ENCODE measurements at places on chromosomes 2 and 18.

- DNase-seq: no peak
These were observed 326.4 kb downstream of the NR4A2 start for GRCh38 chr2:156005999-156006712.

DNA sequence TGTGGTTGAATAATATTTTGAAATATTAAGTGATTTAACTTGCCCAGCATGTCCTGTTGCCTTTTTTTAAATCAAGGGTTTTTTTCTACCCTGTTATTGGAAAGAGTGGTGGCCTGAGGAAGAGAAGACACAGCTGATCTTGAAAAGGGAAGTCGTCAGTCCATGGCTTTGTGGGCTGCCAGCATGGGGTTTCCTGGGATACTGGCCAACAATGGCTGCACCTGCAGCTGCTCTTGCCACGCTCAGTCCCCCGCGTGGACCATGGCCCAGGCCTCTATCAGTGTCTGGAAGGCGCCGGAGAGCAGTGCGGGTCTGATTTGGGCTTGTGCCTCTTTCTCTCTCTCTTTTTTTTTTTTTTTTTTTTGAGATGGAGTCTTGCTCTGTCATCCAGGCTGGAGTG lies 99.3 kb downstream of the ASB1 start:
- DNase-seq: no peak

- no peak for DNase-seq
These were observed 950.1 kb downstream of the CNTNAP5 start for GRCh38 chr2:124975224-124975623.

- DNase-seq: no peak
These were observed 60.7 kb downstream of the TNS1 start for GRCh38 chr2:217941886-217942728.

GRCh38 chr18:74773171-74773624 lies 175.5 kb downstream of the ZNF407 start:
- DNase-seq: no peak

GRCh38 chr2:24970483-24971285 lies 1.1 kb downstream of the DNAJC27 start:
- no peak for DNase-seq

DNA sequence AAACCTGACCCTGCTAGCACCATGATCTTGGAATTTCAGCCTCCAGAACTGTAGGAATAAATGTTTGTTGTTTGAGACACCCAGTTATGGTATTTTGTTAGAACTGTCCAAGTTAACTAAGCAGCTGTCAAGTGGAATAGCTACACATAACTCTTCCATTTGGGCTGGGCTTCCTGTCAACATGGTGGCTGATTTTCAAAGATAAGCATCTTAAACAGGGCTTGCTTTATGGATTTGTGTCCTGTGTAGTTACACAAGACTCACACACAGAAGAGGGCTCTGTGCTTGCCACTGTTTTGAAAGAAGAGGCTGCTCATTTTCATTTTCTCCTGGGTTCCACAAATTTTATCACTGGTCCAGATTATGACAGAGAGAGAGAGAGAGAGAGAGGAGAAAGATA lies 35.7 kb downstream of the GCG start:
- DNase-seq: no peak

GRCh38 chr2:96408616-96409015 lies 73.0 kb downstream of the NCAPH start:
- DNase-seq: no peak
